ENCODE measurements at places on chromosomes 13 and 19.
A peak's percentile ranks its signal among the peaks of the same experiment; 100 is the strongest.

DNA sequence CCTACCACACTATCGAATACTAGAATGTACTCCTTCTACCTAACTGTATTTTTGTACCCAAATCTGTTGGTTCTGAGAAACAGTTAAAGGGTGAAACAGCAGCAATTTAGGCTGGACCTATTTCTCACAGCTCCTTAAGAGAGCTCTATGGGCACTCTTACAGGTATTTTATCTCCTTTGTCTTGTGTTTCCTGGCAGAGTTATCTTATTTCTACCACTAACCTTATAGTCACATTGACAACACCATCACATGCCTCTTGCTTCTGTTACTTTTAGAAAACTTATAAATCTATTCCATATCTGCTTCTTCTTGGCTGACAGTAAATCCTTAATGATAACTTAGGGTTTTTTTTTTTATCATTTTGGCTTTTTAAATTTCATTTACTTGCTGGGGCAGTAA, 130.7 kb downstream of the MYO16 start:
- DNase-seq: no peak

- DNase-seq: no peak
Observed at GRCh38 chr19:39139971-39140453, 14.4 kb downstream of the PAK4 start.

- DNase-seq: no peak
Observed at GRCh38 chr13:60369242-60369641, 27.8 kb upstream of the TDRD3 start.

GRCh38 chr19:317710-318508, 26.7 kb downstream of the MIER2 start:
- no peak for DNase-seq

DNA sequence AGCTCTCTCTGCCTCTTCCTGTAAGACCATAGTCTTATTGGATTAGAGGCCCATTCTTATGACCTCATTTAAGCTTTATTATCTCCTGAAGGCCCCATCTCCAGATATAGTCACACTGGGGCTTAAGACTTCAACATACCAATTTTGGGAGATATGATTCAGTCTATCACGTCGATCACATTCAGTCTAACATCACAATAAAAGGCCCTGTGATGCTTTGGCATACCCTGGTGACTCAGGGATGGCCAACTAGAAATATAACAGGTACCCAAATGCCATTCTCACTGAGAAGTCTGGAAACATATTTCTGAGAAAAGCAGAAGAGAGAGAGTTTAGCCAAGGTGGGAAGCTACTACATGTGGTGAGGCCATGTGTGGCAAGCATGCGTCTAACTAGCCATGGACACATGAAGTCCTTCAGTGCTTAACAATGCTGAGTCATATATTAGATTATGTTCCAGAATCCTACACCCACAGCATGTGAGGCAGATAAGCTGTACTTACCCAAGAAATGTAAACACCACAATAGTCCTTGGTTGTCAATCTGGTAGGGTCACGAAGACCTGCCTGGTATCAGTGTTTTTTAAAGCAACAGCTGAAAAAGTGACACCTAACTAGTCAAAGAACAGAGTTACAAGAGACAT, 485.1 kb downstream of the FOXO1 start:
- no peak for DNase-seq

GRCh38 chr13:113855931-113856715, 7.8 kb downstream of the GAS6 start:
- no peak for DNase-seq

GRCh38 chr13:80508031-80508430, 167.1 kb upstream of the SPRY2 start:
- no peak for DNase-seq

DNA sequence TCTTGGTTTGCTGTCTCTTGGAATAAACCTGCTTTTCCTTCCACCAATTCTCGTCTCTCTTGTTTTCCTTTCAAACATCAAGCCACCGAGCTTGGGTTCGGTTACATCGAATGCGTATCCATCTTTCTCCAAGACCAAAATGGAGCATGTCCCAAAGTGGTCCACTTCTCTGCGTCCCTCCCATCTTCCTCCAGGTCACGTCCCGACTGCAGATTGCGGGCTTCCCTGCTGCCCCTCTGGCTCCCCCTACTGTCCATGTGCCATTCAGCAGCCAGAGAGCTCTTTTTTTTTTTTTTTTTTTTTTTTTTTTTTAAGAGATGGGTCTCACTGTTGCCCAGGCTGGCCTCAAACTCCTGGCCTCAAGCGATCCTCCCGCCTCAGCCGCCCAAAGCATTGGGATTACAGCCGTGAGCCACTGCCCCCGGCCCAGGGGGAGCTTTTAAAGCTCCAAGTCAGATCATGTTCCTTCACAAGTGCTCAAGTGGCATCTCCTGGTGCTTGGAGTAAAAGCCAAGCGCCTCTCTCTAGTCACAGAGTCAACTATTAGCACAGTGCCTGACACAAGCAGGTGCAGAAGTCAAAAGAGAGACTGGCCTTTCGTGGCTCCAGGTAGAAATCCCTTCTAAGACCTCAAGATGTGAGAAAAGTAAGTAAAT, 10.0 kb downstream of the COL5A3 start:
- peak; percentile 73 for DNase-seq

GRCh38 chr19:8251025-8251472, 41.9 kb downstream of the CERS4 start:
- no peak for DNase-seq

DNA sequence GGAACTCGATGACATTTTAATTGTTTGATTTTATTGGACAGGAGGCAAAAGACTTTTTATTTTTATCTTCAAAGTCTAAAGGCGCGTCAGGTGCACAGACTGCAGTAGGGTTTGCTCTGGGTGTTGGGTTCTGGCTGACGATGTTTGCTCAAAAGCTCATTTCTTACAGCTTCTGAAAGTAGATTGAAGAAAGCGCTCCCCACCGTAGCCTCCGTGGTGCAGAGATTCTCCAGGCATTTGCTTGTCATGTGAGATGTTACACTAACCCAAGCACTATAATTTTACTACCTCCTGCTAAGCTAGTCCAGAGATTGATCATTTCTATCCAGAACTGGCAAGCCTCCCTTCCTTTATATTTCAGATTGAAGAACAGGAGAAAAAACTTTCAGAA, 14.5 kb upstream of the ATP11A start:
- DNase-seq: no peak

DNA sequence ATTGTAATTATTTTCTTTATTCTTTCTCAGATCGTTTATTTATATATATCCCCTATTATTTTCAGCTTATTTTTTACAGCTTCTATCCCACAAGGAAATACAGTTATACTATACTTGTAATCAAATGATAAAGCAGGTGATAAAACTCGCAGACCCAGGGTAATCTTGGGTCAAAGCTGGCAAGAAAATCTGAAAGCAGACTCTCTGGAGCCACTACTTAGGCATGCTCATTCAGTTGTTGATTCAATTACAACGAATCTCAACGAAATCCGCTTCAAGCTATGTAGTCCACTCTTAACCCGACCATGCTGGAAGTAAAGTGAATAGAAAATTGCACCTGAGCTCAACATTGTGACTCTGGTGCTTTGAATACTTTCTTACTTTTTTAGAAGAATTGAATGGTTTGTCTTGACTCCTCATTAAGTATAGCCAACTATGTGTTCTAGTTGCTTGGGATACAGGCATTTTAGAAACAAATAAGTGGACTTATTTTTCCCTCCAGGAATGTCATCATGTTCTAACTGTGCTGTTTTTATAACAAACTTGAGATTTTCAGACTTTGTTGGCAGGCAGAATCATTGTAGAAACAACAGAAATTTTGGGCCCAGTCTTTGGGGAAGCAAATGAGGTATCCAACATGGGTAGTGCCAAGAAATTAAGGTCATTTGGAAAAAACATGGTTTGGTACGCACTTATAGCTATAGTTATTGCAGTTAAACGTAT, 21.4 kb downstream of the ESD start:
- DNase-seq: no peak

GRCh38 chr13:102405499-102406100, 3.8 kb upstream of the FGF14 start:
- no peak for DNase-seq

GRCh38 chr19:49939721-49940481, 10.6 kb upstream of the NUP62 start:
- DNase-seq: no peak

DNA sequence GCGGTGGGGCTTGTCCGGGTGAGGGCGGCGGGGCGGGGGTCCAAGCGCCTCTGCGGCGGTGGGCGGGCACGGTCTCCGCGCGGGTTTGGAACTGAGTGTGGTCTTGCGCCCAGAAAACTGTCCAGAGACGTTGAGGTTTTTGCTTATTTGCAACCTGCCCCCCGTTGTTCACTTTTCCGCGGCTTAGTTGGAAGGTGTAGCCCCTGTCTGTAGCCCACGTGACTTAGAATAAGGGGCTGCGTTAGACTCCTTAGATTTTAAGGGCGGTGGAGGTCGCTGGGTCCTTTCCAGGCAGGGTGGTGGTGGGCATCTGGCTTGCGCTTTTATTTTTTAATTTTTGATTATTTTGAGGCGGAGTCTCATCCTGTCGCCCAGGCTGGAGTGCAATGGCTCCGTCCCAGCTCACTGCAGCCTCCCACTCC, 748 bp downstream of the RPS15 start:
- no peak for DNase-seq

GRCh38 chr19:45469945-45470761, 2.4 kb downstream of the FOSB start:
- no peak for DNase-seq

DNA sequence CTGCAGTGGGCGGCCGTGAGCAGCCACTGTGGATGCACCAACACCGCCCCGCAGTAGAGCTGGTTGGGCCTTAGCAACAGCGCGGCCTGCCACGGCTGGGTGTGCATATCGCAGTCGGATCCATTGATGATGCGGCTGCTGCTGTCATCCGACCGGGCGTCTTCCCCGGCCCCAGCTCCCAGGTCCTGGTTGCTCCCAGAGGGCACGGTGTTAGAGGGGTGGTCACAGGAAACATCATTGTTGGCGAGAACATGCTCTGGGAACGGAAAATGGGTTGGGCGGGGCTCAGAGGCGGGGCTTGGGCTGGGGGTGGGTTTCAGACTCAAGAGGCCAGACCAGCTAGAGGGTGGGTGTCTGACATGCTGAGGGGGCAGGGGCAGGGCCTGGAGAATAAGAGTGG, 3.0 kb downstream of the KLK5 start:
- no peak for DNase-seq

DNA sequence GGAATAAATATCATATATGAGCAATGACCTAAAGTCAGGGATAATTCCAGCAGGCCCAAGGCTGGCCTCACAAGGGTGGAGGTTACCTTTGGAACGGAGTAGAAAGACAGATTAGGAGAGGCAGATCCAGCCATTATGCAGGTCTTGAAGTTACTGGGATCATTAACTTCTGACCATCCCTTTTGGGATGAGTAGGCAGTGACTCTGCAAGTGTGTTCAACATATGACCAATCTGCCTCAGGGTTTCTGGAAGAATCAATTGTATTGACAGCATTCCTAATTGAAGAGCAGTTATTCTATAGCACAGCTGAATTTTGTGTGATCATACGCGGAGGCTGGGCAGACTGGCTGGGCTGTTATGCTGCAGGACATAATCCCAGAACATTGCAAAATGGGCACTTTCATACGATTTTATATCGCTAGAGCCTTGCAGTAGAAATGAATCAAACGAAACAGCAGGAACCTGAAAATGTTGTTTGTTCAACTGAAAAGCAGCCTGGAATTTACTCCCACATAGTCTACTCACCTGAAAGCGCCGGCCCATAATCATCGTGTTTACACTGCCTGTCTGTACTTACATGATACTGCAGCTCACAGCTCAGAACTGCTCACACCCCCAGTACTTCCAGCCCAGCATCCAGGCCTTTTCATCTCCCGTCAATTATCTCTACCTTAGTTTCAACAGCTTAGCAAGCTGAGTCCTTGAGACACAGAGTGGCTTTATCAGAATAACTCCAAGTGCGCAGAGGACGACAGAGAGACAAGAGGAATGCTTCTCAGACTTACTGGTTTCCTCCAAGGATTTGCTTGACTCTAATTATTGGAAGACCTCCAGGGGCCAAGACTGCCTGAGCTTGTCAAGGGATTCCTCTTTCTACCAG, 556.1 kb downstream of the EFNB2 start:
- no peak for DNase-seq

- peak; percentile 30 for DNase-seq
Observed at GRCh38 chr19:40279120-40279551, 6.0 kb downstream of the AKT2 start.

- peak; percentile 49 for DNase-seq
Observed at GRCh38 chr13:19927117-19927748, 31.3 kb upstream of the ZMYM2 start.

DNA sequence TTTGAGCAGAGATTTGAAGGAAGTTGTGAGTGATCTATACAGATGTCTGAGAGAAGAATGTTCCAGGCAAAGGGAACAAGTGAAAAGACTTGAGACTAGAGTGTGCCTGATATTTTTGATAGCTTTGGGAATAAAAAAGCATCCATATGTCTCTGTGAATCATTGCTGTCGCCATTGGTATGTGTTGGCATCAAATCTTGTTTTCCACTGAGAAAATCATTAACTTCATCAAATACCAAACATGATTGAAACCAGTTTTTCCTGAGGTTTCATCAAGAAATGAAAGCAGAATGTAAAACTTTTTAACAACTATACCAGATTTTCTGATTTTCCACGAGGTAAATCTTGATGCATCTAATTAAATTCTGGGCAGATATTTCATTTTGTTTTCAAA, 862.6 kb downstream of the DIAPH3 start:
- no peak for DNase-seq

DNA sequence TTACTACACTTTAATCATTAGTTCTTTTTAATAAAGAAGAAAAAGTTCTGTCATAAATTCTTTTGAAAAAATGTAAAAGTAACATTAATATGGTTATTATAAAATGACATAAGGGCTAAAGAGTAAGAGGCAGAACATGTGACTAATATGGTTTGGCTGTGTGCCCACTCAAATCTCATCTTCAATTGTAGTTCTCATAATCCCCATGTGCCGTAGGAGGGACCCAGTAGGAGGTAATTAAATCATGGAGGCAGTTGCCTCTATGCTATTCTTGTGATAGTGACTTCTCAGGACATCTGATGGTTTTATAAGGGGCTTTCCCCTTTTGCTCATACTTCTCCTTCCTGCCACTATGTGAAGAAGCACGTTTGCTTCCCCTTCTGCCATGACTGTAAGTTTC, 104.5 kb downstream of the UGGT2 start:
- no peak for DNase-seq

GRCh38 chr19:9818175-9818733, 625 bp downstream of the FBXL12 start:
- no peak for DNase-seq

GRCh38 chr13:90445179-90445578, 902.3 kb upstream of the MIR17HG start:
- no peak for DNase-seq
